ENCODE measurements at places on chromosomes 5 and 9.

GRCh38 chr9:135706288-135706687 lies 4.3 kb downstream of the KCNT1 start:
- DNase-seq: no peak

DNA sequence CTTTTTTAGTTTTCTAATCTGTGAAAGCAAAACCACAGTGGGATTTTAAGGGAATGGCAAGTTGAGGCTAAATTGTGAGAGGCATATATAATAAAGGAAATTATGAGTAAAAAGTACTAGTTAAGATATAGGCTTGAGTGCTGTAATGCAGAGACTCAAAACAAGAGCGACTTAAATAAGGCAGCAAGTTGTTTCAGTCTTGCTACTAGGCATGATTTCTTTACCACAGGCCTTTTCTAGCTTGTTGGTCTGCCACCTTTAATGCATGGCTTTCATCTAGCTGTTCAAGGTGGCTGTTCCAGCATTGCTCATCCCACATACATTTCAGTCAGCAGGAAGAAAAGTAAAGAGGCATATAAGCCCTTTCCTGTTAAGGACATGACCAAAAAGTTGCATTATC lies 427.9 kb upstream of the ADAMTSL1 start:
- DNase-seq: no peak

GRCh38 chr9:135857371-135857786 lies 50.0 kb downstream of the CAMSAP1 start:
- no peak for DNase-seq

DNA sequence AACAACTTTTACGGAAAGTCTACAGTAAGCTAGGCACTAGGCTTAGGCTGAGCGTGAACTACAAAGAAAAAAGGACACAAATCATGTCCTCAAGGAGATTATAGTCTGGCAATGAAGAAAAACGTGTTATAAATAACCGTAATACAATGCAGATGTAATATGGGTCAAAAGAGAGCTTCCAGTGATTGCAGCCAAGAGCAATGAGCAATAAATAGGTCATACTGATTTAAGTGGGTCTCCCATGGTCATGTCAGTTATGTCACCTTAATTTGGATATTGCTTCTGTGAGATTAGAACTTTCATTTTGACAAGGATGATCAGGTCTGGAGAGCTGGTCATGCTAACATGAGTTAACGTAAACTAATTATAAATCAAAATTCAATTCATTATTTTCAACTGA lies 158.6 kb upstream of the GNA14 start:
- no peak for DNase-seq

DNA sequence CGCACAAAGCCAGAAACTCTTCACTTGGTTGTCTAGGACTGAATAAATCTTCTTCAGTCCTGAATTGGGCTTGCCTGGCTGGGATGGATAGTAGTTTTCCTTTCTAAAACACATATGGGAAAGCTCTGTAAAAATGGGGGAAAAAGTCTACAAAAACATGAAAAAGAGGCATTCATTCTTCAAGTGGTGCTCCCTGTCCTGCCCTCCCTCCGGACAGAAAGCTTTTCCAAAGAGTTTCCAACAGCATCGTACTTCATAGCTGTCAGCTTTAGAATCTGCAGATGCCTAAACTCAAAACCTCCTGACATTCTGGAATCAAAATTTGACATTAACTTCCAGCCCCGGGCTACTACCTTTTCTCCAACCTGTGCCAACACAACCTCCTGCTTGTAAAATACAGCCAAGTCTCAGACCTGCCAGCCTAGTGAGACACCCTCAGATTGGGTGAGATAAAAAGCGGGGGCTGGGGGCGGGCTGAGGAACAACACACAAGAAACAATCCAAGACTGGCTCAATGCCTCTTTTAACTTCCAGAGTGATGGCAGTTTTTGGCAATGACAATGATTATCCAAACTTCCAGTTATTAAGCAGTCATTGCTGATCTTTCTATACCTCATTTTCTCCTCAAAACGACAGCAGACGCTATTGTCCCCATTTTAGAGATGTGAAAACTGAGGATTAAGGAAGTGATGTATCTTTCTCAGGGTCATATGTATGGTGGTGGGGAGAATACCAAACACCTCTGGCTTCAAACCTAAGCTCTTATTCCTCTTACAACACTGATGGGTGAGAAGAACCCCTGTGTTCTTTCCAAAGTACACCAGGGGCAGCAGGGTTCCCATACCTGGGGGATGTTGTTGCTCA lies 1.3 kb downstream of the TNC start:
- no peak for DNase-seq

GRCh38 chr5:14577971-14578370 lies 3.6 kb upstream of the OTULINL start:
- DNase-seq: no peak

- no peak for DNase-seq
These were observed 28.8 kb upstream of the MELK start for GRCh38 chr9:36543916-36544315.

- no peak for DNase-seq
These were observed 1.0 kb upstream of the PAX5 start for GRCh38 chr9:37034938-37035647.

DNA sequence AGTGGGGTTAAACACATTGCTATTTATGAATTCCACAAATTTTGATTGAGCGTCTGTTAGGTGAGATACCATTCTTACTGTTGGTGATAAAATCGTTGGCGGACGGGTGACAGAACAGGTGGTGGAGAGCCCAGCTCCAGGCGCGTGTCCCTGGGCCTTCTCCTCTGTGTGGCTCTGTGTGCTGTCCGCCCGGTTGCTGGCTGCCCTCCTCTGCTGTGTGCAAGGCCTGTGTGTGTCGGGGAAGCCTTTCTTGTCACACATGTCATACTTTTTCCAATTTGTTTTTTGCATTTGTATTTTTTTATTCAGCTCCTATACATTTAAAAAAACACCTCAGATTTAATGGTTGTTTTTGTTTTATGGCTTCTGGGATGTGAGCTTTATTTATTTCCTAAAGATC lies 33.9 kb downstream of the TENT4A start:
- DNase-seq: no peak

DNA sequence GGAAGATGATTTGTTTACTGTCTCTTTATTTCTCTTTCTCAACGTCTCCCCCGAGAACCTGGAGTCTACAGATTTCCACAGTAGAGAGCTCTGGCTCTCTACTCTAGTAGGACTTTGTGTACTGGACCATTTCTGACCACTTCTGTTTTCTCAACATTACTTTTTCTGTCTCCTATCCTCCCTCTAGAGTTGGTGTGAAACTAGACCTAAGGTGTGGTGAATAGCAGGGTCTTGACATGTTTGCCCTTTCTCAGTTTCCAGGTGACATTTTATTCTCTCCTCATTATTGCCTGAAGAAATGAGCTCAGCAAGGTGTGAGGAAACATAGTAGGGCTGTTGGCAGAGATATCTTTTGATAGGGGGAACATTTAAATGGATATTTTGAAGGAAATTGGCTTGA lies 62.1 kb upstream of the IL6ST start:
- DNase-seq: no peak

GRCh38 chr9:124800306-124801259 lies 23.6 kb downstream of the OLFML2A start:
- no peak for DNase-seq

GRCh38 chr5:872301-872700 lies 20.3 kb downstream of the BRD9 start:
- no peak for DNase-seq

GRCh38 chr5:96763026-96763425 lies 44.7 kb downstream of the ERAP1 start:
- no peak for DNase-seq
